ENCODE measurements at places on chromosomes 16 and 17.
A peak's percentile ranks its signal among the peaks of the same experiment; 100 is the strongest.

- H3K27ac ChIP-seq = no peak within 1 kb of the TSS
- no peak for DNase-seq
- H3K27me3 ChIP-seq = no peaks in the 10 kb centered on the region
- H3K4me1 ChIP-seq = peaks cover 4% of the 10 kb centered on the region
- H3K36me3 ChIP-seq = no peaks in the 10 kb centered on the region
Measured at GRCh38 chr16:28494121-28494851, at the start of gene APOBR. Gene APOBR (plus strand): TSS chr16:28494643. CDS start chr16:28494682, 39 bp downstream.

GRCh38 chr17:36731811-36732210 is 130.4 kb downstream of the MRM1 start:
- no peak for DNase-seq
- H3K4me3 ChIP-seq = no peak overlapping the region
- no peaks in the 10 kb centered on the region for H3K4me1 ChIP-seq
- H3K27me3 ChIP-seq = peaks cover 40% of the 10 kb centered on the region
- no peak overlapping the region for H3K27ac ChIP-seq

- DNase-seq = no peak
- H3K36me3 ChIP-seq = peaks cover 30% of the 10 kb centered on the region
- no peak overlapping the region for H3K4me3 ChIP-seq
- no peaks in the 10 kb centered on the region for H3K4me1 ChIP-seq
- no peaks in the 10 kb centered on the region for H3K27me3 ChIP-seq
Measured at GRCh38 chr17:83037874-83038165, 41.6 kb upstream of the METRNL start.

GRCh38 chr16:82062645-82063058 is 27.6 kb downstream of the HSD17B2 start:
- no peak for DNase-seq
- no peaks in the 10 kb centered on the region for H3K27me3 ChIP-seq
- H3K27ac ChIP-seq = no peak overlapping the region
- H3K4me3 ChIP-seq = no peak overlapping the region
- H3K36me3 ChIP-seq = no peaks in the 10 kb centered on the region

GRCh38 chr17:60314423-60314822 is 77.5 kb downstream of the USP32 start:
- peaks cover 6% of the 10 kb centered on the region for H3K4me1 ChIP-seq
- H3K27me3 ChIP-seq = no peaks in the 10 kb centered on the region
- H3K36me3 ChIP-seq = peaks cover 4% of the 10 kb centered on the region
- no peak for DNase-seq

DNA sequence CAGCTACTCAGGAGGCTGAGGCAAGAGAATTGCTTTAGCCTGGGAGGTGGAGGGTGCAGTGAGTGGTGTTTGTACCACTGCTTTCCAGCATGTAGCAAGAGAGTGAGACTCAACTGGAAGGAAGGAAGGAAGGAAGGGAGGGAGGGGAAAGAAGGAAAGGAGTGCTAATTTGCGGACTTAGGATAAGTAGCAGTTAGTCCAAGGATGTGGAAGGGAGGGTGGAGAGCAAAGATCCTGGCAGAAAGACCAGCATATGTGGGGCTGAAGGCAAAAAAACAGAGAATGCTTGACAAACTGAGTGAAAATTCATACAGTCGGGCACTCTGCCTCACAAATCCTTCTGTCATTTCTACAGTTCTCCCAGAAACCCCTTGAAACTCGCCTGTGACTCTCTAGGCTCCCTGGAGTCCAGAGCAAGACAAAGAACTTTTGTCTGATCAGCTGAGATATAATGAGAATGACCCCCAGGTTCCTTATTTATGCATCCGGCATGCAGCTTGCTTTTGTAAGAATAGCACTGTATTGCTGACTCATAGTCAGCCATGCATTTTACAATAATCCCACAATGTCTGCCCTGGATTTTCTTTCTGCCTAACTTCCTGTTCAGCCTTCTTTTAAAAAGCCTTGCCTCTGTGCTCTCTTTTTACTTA is 31.5 kb downstream of the CDK5RAP3 start:
- H3K36me3 ChIP-seq = no peaks in the 10 kb centered on the region
- peak overlapping the region; percentile 71 for H3K27ac ChIP-seq
- peaks cover 19% of the 10 kb centered on the region for H3K4me1 ChIP-seq
- no peak overlapping the region for H3K4me3 ChIP-seq

- no peaks in the 10 kb centered on the region for H3K4me1 ChIP-seq
- DNase-seq = no peak
- no peaks in the 10 kb centered on the region for H3K36me3 ChIP-seq
- no peaks in the 10 kb centered on the region for H3K27me3 ChIP-seq
- H3K4me3 ChIP-seq = no peak overlapping the region
Measured at GRCh38 chr17:73349138-73349537, 37.3 kb upstream of the CDC42EP4 start.

DNA sequence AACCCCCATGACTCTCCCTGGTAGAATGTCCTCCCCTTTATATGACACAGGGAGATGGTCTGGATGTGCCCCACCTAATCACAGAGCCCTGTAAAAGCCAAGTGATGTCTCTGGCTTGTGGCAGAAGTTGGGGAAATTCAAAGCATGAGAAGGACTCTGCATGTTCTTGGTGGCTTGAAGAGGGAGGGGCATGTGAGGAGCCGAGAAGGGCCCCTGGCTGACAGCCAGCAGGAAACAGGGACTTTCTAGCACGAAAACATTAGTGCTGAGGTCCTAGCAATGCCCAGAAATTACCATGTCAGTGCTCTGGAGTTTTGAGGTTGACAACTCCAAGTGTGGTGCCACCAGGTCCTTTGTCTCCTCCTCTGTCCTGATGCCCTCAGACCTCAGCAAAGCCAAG is 75.9 kb downstream of the USP22 start:
- DNase-seq = no peak
- H3K27me3 ChIP-seq = no peaks in the 10 kb centered on the region

DNA sequence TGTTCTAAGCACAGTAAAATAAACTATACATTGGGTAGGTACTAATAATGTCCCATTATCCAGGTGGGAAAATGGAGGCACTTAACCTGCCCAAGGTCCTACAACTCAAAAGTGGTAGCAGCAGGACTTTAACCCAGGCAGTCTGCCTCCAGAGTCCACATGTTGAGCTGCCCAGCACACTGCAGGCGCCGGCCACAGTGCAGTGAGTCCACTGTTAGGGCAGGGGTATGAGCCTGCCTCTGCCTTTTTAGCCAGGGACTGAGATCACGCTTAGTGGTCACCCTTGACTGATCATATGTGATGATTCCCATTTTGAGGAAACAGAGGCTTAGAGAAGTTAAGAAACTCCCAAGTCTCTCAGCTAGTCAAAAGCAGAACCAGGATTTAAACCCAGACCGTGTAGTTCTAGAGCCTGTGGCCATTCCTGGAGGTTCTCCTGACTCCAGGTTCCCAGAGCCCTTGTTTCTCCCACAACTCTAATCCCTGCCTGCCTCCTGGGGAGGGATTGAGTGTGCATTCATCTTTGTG is 8.4 kb downstream of the CES1 start:
- peak; percentile 9 for DNase-seq
- H3K4me1 ChIP-seq = no peaks in the 10 kb centered on the region
- no peak overlapping the region for H3K4me3 ChIP-seq
- H3K27ac ChIP-seq = no peak overlapping the region

- no peak for DNase-seq
- no peaks in the 10 kb centered on the region for H3K27me3 ChIP-seq
- peak overlapping the region; percentile 93 for H3K27ac ChIP-seq
- no peaks in the 10 kb centered on the region for H3K36me3 ChIP-seq
- peak overlapping the region; percentile 71 for H3K4me3 ChIP-seq
- H3K4me1 ChIP-seq = peaks cover 6% of the 10 kb centered on the region
Measured at GRCh38 chr17:31096106-31096436, 1.3 kb downstream of the NF1 start.

- no peak overlapping the region for H3K4me3 ChIP-seq
- H3K27me3 ChIP-seq = no peaks in the 10 kb centered on the region
- H3K27ac ChIP-seq = no peak overlapping the region
- H3K4me1 ChIP-seq = peaks cover 3% of the 10 kb centered on the region
- H3K36me3 ChIP-seq = no peaks in the 10 kb centered on the region
- no peak for DNase-seq
Measured at GRCh38 chr16:17403859-17404545, 66.8 kb downstream of the XYLT1 start.

All from RWPE2 (cell line).